A549 treated with Mapracorat at 1 μM for 4 hours (cell line): ENCODE measurements at places on chromosomes 2 and 18. TPM values are rescaled to one million over a fixed set of nuclear protein-coding genes. Genes with fewer than 3 reads are reported as not detected.

VWC2L gene
- not detected in 5 replicates for total RNA-seq

DYSF gene
- total RNA-seq = 0.50 to 1.0 TPM (median 0.78 TPM) in 5 replicates

ZNF521 gene
- total RNA-seq = not detected in 5 replicates

ZNF396 gene
- total RNA-seq = 0.56 to 1.4 TPM (median 0.82 TPM) in 5 replicates

NEU2 gene
- not detected in 5 replicates for total RNA-seq

HOXD12 gene
- total RNA-seq = not detected in 5 replicates

C2orf80 gene
- not detected in 5 replicates for total RNA-seq

COL3A1 gene
- 0.07 to 0.26 TPM (median 0.15 TPM) in 5 replicates for total RNA-seq
